ENCODE measurements at places on chromosomes 3 and 15.
A peak's percentile ranks its signal among the peaks of the same experiment; 100 is the strongest.

DNA sequence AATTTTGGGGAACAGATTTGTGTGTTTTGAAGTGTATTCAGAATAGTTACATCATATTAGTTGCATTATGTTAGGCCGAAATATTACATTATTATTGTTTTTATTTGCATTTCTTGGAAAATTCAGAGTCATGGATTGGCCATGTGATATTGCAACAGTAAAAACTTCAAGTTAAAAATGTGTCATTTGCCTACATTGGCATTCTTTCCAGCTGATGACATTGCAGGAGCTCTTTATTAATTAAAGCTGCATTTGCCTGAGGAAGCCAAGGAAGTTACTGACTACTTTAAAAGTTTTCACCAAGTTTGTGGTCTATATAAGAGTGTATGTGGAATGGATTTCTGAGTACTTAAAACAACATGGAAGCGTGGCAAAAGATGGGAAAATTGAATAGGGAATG, 726.4 kb upstream of the SGO1 start:
- H3K4me1 ChIP-seq, result no peaks in the 10 kb centered on the region
- no peak for DNase-seq
- H3K4me3 ChIP-seq, result no peak overlapping the region

GRCh38 chr15:42155546-42156242, 742 bp downstream of the PLA2G4F start:
- peak overlapping the region; percentile 57 for H3K4me3 ChIP-seq

- no peak overlapping the region for H3K27ac ChIP-seq
- no peak for DNase-seq
- H3K36me3 ChIP-seq, result no peaks in the 10 kb centered on the region
- no peaks in the 10 kb centered on the region for H3K4me1 ChIP-seq
- H3K4me3 ChIP-seq, result no peak overlapping the region
These were observed 90.9 kb upstream of the NEO1 start for GRCh38 chr15:72961346-72961745.

DNA sequence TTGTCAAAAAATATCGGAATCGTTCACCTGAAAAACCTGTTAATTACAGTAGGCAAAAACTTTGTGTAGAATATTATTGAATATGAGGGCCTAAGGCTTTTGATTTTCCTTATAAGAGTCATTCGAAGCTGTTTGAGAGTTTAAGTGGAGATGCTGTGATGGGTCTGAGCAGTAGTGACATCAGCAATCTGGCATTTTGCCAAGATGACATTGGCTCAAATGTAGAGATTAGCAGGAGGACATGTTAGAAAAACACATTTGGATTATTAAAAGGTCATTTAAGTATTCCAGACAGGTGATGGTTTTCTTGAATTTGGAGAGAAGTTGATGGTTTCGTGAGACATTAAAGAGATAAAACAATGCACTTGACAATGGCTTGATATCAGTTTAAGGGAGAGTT, 12.9 kb downstream of the OR5AC2 start:
- no peak overlapping the region for H3K27ac ChIP-seq
- DNase-seq, result no peak
- H3K27me3 ChIP-seq, result no peaks in the 10 kb centered on the region
- no peaks in the 10 kb centered on the region for H3K36me3 ChIP-seq
- H3K4me1 ChIP-seq, result no peaks in the 10 kb centered on the region

DNA sequence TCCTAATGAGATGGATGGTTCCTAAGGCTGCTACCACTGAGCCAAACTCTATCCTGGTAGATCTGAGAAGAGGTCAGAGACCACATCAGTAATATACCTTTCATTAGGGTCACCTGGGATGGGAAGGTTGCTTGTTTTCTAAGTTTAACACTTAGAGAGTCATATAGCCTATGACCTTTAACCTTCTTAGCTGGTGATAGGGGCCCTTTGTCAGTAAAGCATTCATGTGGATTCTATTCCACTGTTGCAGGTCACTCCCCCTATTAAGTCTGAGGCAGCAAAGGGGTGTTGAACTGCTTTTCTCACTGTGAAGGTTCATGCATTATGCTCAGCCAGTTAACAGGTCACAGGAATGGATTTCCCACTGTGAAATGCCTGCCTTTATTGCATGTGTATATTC, 6.1 kb upstream of the ZNF609 start:
- H3K36me3 ChIP-seq, result no peaks in the 10 kb centered on the region
- DNase-seq, result no peak
